ENCODE measurements at places on chromosomes 5 and 9.

DNA sequence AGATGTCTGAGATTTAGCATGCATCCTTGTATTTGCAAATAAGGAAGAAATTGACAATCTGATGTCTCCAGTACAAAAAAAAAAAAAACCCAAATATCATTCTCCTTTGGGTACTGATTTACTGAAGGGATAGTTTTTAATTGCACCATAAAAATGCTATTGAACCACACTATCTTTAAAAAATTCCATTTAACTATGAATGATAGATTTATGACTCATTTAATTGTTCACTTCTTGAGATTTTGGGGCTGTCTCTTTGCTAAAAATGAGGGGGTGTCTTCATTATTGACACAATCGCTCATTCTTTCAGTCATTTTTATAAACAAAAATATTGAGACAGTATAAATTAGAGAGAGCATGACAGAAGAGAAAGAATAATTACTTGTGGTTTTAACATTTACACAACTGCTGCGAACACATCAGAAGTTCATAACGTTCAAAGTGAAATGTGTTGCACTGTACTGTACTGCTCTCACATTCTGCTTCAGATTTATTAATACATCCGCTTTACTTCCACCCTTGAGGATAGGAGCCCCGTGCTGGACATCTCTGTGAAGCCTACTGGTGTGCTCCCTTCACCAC lies 142.3 kb downstream of the MEF2C start:
- no peak for DNase-seq

DNA sequence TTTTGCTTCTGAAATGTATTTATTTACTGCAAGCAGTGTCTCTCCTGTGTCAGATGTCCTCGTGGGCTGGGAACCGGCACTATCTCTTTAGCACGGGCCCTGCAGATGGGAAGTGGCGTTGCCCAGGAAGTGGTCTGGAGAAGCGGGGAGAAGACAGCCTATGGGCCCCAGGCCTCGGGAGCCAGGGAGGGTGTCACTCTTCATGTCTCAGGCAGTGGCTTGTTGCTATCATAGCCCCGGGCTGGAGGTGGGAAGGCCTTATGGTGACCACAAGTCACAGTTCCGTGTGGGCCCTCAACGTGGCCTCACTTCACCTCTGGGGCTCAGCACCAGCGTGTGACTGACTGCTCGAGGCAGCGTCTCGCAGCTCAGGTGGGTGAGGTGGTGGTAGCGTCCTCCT lies 41.4 kb downstream of the SYK start:
- no peak for DNase-seq

DNA sequence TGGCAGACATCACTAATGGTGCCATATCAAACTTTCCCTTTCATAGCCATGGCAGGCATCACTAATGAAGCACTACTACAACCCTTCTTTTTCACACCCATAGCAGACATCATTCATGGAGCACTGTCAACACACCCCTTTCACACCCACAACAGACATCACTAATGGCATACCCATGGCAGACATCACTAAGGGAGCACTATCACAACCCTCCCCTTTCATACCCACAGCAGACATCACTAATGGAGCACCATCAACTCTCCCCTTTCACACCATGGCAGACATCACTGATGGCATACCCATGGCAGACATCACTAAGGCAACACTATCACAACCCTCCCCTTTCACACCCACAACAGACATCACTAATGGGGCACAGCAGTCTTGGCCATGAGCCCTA lies 33.7 kb downstream of the LAMC3 start:
- no peak for DNase-seq

GRCh38 chr5:144800169-144800568 lies 629.5 kb downstream of the KCTD16 start:
- no peak for DNase-seq

DNA sequence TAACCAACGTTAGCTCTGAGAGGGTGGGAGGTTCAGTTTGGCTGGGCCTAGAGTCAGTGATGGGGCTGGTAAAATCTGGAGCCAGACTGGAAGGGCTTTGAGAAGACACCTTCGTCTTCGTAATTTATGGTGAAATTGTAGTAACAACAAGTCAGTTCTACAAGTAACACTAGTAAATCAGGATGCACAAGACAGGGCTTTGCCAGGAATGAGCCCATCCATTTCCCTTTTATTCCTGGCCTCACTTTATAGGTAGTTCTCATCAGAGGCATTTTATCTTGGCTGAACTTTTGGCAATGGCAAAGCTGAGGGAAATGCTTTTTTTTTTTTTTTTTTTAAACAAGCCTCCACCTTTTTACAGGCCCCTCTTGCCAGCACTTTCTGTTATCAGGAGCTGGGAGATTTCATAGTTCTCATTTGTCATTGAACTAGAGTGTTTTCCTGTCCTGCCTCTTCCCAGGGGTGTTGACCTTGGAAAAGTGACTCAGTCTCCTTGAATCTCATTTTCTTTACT lies 110.5 kb upstream of the KLF4 start:
- no peak for DNase-seq

DNA sequence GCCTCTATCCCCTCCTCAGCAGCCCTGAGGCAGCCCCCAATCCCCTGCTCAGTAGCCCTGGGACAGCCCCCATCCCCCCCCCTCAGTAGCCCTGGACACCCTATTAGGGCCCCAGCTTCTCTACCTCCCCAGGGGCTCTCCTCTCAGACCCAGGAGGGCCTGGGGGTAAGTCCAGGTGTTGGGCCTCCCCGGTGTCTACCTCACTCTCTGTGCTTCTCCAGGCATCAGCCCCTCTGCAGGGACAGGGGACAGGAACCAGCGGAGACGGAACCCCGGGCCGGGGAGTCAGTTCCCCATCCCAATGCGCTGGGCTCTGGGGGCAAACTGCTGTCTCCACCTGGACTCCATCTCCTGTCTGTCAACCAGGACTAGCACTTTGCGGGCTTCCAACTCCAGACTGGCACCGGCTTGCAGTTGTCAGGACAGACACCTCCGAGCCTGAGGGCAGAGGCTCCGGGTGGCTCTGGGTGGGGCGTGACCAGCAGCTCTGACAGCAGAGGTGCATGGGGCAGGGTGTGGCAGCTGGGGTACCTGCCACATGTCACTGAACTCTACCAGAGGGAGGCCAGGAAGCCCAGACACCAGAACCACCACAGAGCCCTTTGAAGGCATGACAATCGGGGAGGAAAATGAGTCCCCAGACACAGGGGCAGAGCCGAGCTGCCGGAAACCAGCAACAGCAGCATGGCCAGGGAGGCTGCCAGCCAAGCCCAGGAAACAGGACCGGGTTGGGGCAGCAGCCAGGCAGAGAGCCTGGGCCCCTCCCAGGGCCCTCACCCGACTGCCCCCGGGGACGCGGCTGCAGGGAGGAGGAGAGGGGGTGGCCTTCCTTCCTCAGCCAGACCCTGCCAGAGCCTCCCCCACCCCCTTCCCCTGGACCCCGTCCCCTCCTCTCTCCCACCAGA lies 17.7 kb upstream of the UBAC1 start:
- DNase-seq, result peak; percentile 27

GRCh38 chr9:134355561-134356279 lies 29.5 kb downstream of the RXRA start:
- DNase-seq, result no peak

- DNase-seq, result no peak
Observed at GRCh38 chr5:134521841-134522240, 3.6 kb upstream of the JADE2 start.

GRCh38 chr5:14407746-14408175 lies 173.8 kb upstream of the OTULINL start:
- DNase-seq, result no peak

GRCh38 chr5:7884491-7885267 lies 15.7 kb downstream of the MTRR start:
- no peak for DNase-seq

- no peak for DNase-seq
Observed at GRCh38 chr5:123868881-123869280, 356.9 kb downstream of the CSNK1G3 start.

DNA sequence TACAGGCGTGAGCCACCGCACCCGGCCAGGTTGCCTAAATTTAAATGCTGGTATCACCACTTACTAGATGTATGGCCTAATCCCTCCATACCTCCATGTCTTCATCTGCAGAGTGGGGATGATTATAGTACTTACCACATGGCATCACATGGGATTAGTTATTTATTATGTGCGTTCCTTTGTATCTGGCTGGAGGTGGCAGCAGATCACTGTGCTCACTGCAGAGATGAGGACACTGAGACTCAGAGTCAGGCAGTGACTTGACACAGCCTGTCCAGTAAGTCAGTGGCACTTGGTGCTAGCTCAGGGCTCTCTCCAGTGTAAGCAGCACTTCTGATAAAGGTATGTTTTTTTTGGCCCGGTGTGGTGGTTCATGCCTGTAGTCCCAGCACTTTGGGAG lies 38.4 kb upstream of the HAND1 start:
- no peak for DNase-seq

GRCh38 chr9:96137671-96138429 lies 164.1 kb downstream of the HSD17B3 start:
- DNase-seq, result no peak

DNA sequence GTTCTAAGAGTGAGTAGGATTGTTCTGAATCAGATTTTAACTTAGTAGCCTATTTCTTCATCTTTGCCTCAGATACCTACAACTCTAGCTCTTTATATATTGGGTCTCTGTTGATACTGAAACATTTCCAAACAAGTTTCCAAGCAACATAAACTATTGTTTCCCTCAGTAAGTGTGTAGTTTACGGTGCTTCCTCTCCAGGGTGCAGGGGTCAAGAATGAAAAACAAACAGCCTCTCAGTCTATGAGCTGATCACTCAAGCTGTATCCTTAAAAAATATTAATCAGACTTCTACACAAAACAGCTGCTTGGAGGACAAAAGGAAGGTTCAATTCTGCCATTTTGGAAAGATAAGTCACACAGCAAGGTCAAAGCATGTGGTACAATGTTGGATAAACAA lies 75.0 kb downstream of the ADAMTS12 start:
- no peak for DNase-seq

DNA sequence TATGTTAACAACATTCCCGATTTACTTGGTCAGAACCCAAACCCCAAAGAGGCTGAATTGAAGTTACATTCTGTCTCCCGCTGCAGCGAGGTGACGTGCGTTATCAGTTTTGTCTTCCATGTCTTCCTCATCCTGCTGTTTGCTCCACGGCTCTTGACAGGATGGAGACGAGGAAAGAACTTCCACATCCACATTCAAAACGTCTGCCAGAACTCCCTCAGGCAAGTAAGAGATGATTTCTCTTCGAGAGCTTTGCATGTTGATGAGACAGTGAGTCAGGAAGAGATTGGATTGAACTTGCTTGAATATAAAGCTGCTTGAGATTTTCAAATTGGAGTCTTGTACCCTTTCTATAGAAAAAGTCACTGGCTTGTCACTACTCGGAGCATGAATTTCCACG lies 242.6 kb downstream of the AUH start:
- no peak for DNase-seq

- peak; percentile 15 for DNase-seq
Observed at GRCh38 chr5:1488882-1489680, 34.7 kb downstream of the LPCAT1 start.

GRCh38 chr5:115246361-115246991 lies 16.2 kb downstream of the PGGT1B start:
- DNase-seq, result no peak

- no peak for DNase-seq
Observed at GRCh38 chr5:1380910-1381309, 36.0 kb upstream of the CLPTM1L start.

DNA sequence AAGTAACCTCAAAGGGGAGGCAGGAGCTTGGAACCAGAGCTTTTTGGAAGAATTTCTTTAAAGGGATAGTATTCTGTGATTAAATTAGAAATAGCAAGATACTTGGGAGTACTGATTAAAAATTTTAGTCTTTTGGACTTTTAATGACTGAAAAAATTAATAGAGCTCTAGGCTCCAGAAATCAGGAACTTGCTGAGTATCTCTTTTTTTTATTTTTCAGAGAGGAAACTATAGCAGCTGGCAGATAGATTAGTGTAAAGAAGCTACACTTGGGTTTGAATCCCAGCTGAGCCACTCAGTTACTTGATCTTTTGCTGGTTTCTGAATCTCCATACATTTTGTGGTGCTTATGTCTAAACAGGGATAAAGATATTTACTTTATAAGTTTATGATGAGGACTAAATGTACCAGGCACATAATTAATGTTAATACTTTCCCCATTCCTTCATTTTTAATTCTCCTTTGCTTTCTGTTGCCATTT lies 94.2 kb upstream of the TNC start:
- no peak for DNase-seq

DNA sequence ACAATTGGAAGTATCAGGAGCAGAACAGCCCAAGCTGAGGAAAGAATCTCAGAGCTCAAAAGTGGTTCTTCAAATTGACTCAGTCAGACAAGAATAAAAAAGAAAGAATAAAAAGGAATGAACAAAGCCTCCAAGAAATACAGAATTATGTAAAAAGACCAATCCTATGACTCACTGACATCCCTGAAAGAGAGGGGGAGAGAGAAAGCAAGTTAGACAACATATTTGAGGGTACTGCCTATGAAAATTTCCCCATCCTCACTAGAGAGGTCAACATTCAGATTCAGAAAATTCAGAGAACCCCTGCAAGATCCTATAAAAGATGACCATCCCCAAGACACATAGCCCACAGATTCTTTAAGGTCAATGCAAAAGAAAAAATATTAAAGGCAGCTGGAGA lies 173.2 kb downstream of the ALDH1A1 start:
- no peak for DNase-seq

- no peak for DNase-seq
Observed at GRCh38 chr5:8773046-8773615, 772.7 kb downstream of the SEMA5A start.

GRCh38 chr5:118015511-118015910 lies 972.8 kb downstream of the DTWD2 start:
- no peak for DNase-seq

DNA sequence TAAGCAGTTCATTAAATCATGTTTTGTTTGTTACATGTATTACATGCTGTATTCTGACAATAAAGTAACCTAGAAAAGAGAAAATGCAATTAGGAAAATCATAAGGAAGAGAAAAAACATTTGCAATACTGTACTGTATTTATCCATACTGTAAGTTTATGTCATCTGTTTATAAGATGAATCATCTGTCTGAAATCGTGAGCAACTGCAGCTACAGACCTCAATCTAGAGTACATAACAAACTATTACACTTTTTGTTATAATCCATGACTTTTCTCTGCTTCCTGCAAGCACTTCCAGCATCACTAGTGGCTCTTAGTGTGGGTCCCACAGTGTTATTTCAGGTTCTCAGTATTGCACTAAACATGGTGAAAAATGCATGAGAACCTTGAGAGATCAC lies 144.4 kb upstream of the NR4A3 start:
- DNase-seq, result no peak

DNA sequence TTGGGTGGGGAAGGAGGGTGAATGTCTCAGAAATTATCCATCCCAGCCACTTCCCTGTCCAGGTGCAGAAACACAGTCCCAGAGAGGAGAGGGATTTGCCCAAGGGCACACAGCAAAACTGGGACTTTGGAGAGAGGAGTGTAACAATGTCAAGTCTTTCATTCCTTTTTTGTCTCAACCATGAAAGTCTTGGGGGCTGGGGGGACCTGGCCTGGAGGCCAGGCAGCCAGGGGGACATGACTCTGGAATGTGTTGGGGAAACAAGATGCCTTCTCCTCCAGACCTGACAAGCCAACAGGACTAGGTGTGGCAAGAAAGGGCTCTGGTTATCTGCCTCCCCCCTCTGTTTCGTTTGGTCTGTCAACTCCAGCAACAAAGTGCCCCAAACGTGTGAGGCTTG lies 13.9 kb upstream of the HAND1 start:
- no peak for DNase-seq
